Endodermal cell (in vitro differentiated cells): ENCODE measurements at places on chromosomes 7 and 10. TPM values are rescaled to one million over a fixed set of nuclear protein-coding genes. Genes with fewer than 3 reads are reported as not detected.

HOXA2 gene
- total RNA-seq: not detected in 2 replicates

JAKMIP3 gene
- 0.95 to 6.4 TPM (median 0.97 TPM) in 3 replicates for total RNA-seq

ASZ1 gene
- not detected in 3 replicates for total RNA-seq

TAC1 gene
- not detected in 2 replicates for total RNA-seq

ANKRD22 gene
- not detected in 2 replicates for total RNA-seq

IFRD1 gene
- total RNA-seq: 50.7 to 57.1 TPM (median 54.3 TPM) in 3 replicates
